ENCODE measurements at places on chromosomes 3 and 15.

DNA sequence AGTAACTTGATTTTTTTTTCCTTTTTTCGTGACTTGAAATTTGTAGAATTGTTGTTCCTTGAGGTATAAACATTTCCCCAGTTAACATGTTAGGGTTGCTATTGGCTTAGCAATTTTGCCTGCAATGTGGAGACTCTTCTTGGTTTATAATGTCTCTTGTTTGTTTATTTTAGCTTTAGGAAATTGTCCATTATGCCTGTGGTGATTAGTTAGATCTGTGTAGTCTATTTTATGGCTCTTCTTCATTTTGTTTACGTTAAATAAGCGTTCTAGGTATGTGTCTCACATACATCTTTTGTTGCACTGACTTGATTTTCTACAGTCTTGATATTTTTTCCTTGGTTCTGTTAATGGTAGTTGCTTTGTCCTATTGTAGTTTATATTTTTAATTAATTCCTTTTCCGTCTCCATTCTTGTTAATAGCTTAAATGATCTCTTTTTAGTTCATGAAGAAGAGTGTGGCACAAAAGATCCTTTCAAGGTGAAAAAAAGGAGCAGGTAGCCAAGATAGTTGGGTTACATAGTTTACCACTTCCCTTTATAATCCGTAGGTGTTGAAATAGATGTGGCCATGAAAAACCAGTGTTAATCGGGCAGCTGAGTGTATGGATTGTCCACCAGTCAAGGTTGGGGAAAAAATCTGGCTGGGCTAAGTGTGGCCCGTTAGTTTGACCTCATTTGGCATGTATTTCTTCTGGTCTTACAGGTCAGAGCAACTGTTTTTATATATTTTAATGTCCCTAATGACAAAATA lies 12.1 kb downstream of the IQGAP1 start:
- DNase-seq = no peak

- no peak for DNase-seq
Measured at GRCh38 chr3:186133980-186134379, 25.1 kb upstream of the ETV5 start.

DNA sequence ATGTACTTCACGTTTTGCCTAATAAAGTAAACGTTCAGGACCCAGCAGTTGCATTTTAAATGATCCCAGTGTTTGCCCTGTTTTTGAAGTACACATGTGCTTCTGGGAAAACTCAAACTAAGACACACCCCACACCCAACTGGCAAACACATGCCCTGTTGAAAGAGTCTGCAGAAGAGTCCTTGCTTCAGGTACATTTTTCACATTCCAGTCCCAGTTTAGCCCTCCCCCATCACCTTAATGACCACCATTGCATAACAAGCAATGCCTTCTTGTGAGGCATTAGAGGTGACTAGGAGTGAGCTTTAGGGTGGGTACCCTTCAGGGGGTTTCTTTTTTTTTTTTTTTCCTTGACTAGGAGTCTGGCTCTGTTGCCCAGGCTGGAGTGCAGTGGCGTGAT lies 322.3 kb downstream of the CNTN4 start:
- DNase-seq = no peak

GRCh38 chr15:47384341-47384740 lies 333.0 kb upstream of the SEMA6D start:
- no peak for DNase-seq

GRCh38 chr3:153069598-153070510 lies 92.2 kb upstream of the RAP2B start:
- no peak for DNase-seq
